ENCODE measurements at places on chromosomes 3 and 15.
A peak's percentile ranks its signal among the peaks of the same experiment; 100 is the strongest.

- no peak for DNase-seq
These were observed 131.3 kb downstream of the TJP1 start for GRCh38 chr15:29690765-29691475.

- no peak for DNase-seq
These were observed 96.7 kb upstream of the KCNMB2 start for GRCh38 chr3:178439504-178439903.

GRCh38 chr3:36380221-36381031, at the start of gene STAC:
Gene STAC (plus strand): TSS chr3:36380504. CDS start chr3:36380644, 140 bp downstream.
- DNase-seq = peak; percentile 25

- DNase-seq = peak; percentile 87
These were observed 163.0 kb upstream of the SLC2A2 start for GRCh38 chr3:171189394-171190080.

DNA sequence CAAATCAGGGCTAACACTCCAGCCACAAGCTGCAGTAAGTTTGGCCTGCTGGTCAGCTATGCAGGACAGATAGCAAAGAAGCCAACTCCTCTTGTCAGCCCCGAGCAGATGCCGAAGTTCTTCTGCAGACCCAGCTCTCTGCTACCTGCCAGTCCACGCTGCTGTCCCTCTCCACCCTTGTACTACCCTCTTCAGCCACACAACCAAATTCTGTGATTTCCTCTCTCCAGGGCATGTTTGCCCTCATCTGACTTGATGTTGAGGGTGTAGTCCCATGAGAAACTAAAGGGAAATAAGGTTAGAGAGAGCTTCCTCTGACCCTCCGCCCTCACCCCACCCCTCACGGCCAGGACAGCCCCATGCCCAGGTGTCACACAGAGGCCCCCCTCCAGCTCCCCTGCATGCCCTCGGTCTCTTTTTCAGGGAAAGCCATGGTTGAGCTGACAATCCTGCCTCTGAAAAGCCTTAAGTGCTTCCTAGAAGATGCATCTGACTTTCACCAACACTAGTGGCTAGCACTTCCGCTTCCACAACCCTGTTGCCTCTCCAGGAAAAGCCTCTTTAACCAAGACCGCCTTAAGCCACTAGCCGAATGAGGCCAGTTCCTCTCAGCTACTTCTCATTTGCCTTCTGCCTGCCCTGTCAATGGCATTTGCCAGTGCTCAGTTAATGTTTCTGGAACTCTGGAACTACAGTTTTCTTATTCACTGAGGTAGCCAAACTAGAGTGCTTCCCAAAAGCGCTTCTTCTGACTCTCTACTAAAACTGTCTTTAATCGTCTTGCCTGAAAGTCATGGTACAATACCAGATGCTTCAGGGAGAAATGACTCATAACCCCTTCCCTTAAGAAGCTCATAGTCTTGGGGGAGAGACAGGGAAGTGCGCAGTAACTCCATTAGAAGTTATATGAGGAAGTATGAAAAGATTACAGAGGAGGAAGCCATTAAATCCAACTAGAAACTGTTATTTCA, 300.4 kb upstream of the STT3B start:
- DNase-seq = no peak

GRCh38 chr15:70308011-70308734, 210.5 kb upstream of the TLE3 start:
- DNase-seq = peak; percentile 59

- no peak for DNase-seq
These were observed 7.5 kb downstream of the ST8SIA2 start for GRCh38 chr15:92400980-92401787.

- no peak for DNase-seq
These were observed 98.2 kb upstream of the UBE3A start for GRCh38 chr15:25536801-25537611.

DNA sequence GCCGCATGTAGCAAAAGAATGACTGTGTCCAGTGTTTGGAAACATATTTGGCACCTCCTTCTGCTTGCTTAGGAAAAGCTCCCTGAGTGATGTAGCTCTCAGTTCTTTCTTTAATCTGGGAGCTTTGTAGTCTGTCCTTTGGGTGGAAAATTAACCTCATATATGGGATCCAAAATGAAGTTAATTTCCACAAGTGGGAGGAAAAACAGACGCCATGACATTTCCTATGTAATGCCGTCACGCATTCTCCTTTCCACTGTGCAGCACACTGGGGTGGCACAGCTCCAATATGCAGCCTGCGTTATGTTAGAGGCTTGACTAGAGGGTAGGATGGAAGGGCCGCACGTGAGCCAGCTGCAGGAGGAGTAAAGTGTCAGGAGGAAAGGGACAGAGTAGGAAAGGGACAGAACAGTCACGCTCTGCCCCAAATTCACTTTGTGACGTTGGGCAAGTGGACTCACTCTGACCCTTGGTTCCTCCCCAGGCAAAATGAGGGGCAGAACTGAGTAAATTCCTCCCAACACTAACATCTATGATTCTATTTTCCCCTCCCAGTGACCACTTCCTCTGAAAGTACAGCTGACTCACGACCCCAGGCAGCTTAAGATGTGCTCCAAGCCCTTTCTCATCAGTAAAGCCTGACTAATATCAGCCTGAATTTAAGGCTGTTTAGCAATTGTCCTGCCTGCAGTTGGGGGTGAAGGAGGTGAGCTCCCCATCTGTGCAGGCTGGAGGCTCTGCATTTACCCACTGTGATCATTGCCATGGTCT, 176.5 kb upstream of the PFN2 start:
- peak; percentile 40 for DNase-seq

DNA sequence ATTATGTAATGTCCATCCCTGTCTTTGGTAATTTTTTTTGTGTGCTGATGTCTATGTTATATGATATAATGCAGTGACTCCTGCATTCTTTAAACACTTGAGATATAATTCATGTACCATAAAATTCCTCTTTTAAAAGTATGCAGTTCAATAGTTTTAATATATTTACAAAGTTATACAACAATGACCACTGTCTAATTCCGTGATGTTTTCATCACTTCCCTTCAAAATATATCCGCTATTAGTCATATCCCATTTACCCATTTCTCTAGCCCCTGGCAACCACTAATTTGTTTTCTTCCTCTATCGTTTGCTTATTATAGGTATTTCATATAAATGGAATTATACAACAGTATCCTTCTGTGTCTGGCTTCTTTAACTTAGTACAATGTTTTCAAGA, 64.9 kb upstream of the SUCLG2 start:
- no peak for DNase-seq

GRCh38 chr15:87268675-87269074, 987.9 kb downstream of the NTRK3 start:
- no peak for DNase-seq

DNA sequence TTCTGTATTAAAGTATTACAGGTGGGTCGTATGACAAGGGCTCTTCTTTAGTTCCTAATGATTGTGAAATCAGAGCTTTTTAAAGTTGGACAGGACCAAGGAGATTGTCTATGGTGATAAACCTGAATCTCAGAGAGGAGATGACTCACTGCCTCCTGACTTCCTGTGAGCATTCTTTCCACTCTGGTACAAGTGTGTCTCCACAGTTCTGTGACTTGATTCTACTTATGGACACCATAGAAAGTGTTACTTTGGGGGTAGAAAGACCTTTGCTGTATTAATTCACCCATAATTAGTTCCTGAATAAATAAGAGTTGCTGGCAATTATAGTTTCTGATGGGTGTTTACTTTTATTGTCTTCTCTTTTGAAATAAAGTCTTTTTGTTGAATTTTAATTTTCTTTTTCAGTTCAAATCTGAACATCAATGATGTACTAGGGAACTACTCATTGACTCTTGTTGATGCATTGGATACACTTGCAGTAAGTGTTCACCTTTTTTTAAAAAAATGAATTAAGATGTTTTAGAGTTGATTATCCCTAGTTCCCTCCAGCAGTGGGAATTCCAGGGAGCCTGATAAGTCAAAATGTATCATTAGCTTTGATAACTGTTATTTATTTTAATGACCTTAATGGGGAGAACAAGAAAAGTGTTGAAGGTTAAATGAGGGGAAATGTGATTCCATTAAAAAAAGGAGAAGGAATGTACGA, 7.4 kb downstream of the EDEM1 start:
- DNase-seq = peak; percentile 89

- peak; percentile 87 for DNase-seq
These were observed 8.1 kb upstream of the MAPK6 start for GRCh38 chr15:52010633-52011595.

DNA sequence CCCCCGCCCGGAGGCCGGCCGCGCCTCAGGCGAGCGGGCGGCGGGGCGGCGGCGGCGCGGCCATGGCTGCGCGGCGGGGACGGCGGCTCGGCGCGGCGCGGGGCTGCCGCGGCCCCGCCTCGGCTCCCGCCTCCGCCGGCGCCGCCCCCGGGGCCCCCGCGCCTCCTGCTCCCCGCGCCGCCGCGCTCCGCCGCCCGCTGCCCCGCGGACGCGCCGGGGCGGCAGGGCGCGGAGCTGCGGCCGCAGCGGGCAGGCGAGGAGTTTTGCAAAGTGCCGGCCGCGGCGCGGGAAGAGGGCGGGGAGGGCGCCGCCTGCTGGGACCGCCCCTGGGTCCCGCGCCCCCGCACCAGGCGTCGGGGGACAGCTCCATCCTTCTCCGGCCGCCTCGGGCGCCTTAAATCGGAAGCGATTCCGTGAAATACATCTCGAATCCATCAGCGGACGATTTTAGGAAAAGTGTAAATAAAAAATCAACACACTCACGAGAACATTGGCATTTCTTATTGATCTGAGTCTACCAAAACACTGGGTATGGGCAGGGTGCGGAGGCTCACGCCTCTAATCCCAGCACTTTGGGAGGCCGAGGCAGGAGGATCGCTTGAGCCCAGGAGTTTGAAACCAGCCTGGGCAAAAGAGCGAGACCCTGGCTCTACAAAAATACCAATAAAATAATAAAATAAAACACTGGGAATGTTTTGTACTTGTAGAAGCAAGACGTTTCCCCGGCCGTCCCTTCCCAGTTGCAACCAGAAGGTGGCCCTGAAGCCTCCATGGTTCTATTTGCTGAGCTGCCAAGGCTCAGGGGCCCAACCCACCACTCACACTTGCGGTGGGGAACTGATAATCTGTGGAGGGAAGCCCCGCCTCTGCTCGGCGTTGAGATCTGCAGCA, 136.9 kb downstream of the NUP210 start:
- DNase-seq = no peak

DNA sequence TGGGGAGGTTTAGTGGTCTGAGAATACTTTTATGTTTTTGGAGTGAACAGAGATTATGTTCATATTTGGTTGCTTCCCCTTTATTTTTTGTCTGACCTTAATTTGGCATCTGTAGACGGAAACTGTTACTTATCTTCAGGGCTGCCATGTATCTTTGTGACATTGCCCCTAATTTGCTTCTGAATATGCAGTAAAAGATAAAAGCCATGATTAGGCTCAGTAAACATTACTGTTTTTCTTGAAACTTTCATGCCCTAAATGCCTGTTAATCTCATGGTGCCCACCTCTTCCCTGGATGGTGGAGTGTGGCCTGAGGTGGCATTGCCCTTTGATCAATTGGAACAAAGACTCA, 106.7 kb downstream of the C3orf70 start:
- DNase-seq = no peak

DNA sequence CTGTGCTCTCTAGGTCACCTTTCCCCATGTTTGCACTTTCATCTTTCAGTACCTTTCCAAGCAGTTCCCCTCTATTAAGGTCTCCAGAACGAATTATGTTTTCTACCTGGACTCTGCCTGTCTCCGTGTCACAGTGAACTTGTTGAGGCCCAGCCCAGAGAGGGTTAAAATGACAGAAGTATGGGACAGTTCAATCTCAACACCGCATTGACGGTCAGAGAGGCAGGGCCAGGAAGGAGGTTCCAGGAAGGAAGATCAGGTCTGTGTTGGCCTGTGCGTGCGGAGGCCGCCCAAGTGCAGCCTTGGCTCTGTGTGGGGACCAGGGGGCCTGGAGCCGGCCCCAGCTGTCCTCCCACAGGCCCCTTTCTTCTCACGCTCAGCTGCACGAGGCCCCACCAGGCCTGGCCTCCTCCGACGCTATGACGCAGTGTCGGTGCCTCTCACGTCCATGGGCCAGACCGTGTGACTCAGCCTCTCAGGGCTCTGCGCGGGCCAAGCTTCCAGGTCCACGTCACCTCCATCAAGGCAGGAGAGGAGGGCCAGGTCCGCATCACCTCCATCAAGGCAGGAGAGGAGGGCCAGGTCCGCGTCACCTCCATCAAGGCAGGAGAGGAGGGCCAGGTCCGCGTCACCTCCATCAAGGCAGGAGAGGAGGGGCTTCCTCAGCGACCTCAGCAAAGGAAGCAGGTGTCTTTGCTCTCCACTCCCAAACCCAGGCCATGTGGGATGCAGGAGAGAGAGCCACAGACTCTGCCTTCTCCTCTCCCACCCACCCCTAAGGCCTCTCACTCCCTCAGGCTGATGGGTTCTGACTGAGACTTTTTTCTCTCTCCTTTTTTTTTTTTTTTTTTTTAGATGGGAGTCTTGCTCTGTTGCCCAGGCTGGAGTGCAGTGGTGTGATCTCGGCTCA, 83.1 kb downstream of the CPN2 start:
- DNase-seq = no peak

DNA sequence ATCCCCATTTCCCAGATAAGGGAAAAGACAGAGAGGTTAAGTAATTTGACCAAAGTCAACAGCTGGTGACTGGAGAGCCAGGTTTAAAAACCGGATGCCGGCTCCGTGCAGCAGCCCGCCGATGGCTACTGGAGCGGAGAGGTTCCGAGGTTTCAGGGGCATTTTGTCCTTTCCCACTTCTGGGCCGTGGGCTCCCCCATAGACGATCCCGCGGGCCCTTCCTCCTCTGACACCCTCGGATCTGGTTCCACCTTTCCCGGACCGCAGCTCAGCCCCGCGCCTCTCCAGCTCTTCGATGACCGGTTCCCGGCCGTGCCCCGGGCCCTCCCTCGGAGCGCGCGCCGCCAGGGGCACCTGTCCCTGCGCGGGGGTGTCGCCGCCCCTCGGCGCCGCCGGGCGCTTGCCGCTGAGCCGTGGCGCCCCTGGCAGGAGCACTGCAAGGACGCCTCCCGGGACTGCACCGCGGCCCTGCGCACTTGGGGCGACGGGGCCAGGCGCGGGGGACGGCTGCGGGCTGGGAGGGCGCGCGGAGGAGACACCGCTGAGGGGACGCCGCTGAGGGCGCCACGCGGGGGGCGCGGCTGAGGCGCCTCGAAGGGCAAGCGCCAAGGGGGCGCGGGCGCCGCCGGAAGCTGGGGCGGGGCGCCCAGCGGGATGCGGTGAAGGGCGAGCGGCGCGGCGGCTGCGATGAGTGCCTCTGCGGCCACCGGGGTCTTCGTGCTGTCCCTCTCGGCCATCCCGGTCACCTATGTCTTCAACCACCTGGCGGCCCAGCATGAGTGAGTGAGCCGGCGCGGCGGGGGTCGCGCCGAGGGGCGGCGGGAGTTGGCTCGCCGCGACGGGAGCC, at the start of gene TM6SF1:
TM6SF1 (plus strand) TSS at position 652 of the 847 bp plus-strand sequence; CDS start at position 688, 36 bp downstream.
- DNase-seq = peak; percentile 19

DNA sequence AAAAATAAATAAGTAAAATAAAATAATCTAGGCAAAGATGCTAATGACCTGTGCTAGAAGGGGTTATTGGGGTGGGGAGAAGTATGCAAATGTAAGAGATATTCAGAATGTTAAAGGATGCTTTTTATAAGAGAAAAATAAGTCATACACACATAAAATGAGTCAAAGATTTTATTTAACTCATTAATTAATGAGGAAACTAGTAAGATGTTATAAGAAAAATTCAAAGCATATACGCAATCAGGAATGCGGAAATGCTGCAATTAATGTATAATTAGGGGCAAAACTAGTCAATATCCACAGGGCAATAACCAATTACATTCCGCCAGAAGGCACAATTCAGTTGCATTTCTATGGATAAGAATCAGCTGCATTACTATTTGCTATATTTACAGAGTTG, 30.1 kb downstream of the MAP3K13 start:
- DNase-seq = no peak

Data from activated CD4-positive, alpha-beta T cell treated with anti-CD3 and anti-CD28 coated beads, Interleukin-10, Interleukin-2, amounts not matched to agents 100 ng/mL and 50 ng/mL, durations not matched to agents 16 hours and 8 hours (primary cell).